Fibroblast of skin of left biceps (primary cell): ENCODE measurements at places on chromosomes 1 and 21.

GRCh38 chr1:116472431-116472961 is 98.3 kb downstream of the CD58 start:
- DNase-seq: no peak

- no peak for DNase-seq
These were observed 2.6 kb downstream of the CLCC1 start for GRCh38 chr1:108960719-108961118.

GRCh38 chr1:70840260-70840953 is 207.2 kb downstream of the PTGER3 start:
- no peak for DNase-seq

DNA sequence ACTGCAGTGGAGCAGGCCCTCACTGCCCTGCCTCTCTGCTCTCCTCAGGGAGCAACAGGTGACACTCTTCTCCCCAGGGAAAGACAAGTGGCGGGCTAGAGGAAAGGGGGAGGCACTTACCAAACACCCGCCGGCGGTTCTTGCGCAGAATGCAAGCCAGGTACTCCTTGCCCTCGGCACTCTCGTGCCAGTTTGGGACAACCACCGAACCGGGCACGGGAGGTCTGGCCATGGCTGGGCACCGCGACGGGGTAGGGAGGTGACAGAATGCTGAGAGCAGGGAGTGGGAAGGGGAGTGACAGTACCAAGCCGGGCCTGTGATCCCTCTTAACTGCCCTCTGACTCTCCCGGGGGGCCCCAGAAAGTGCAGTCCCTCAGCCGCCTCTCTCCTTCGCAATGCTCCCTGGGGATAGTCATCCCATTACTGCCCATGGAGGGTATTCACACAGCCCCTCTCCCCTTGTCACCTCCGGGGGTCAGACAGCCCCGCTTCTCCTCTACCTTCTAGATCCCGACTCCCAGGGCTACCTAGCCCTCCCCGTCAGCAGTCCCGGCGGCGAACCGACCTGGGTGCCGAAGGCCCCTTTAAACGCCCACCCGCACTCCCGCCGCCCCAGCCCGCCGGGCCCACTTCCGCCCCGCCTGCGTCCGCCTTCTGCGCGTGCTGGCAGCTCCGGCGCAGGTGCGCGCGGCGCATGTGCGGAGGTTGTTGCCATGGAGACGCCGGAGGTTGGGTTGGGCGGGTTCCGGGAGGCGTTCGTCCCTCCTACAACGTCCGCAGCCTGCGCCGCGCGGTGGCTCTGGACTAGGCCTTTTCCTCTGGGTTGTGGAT is at the start of gene CPLANE2:
CPLANE2 (minus strand) TSS at position 673 of the 832 bp plus-strand sequence; CDS start at position 232, 441 bp downstream.
- peak; percentile 70 for DNase-seq

DNA sequence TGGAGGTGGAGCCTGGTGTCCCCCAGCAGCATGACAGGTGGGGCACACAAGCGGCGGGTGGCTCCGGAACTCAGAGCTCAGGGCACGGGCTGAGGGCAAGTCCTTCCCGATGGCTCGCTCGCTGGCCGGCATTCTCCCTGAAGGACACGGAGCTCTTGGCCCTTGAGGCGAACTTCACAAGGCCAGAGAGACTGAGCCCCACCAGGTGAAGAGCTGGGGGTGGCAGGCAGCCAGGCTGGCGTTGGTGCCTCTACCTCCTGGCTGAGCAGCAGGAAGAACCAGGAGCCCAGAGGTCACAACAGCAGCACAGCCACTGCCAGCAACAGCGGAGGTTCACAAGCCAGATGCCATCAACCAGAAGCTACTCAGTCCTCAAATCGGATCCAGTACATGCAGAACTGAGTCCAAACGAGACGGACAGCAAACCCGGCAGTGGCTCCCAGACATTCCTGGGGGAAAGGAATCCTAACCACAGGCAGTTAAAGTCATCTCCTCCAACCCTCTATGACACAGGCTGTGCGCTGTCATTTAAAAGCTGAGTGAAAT is 54.1 kb downstream of the NPHP4 start:
- DNase-seq: peak; percentile 56

GRCh38 chr1:86750530-86750929 is 46.2 kb downstream of the SH3GLB1 start:
- no peak for DNase-seq

- DNase-seq: no peak
These were observed 11.1 kb upstream of the RASSF5 start for GRCh38 chr1:206496131-206496793.

GRCh38 chr1:61368876-61369275 is 286.5 kb downstream of the NFIA start:
- DNase-seq: no peak

- no peak for DNase-seq
These were observed 56.8 kb downstream of the ECE1 start for GRCh38 chr1:21233490-21233889.

GRCh38 chr1:209871006-209871405 is 43.2 kb downstream of the UTP25 start:
- DNase-seq: no peak

DNA sequence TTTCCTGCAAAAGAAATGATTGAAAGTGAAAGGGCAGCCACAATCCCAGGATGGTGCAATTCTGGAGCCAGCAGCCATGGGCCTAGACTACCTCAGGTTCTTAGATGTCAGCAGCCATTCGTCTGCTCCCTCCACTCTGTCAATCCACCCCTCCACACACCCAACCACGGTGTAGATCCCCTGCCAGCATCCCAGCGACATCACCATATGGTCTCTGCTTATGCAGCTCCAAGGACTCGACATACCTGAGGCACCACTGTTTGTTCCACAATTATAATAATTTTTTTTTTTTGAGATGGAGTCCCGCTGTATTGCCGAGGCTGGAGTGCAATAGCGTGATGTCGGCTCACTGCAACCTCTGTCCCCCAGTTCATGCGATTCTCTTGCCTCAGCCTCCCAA is 6.5 kb downstream of the SYNC start:
- no peak for DNase-seq

- no peak for DNase-seq
These were observed 5.9 kb downstream of the ZNF644 start for GRCh38 chr1:91015794-91016550.

- no peak for DNase-seq
These were observed 42.2 kb downstream of the NTNG1 start for GRCh38 chr1:107183011-107183410.

DNA sequence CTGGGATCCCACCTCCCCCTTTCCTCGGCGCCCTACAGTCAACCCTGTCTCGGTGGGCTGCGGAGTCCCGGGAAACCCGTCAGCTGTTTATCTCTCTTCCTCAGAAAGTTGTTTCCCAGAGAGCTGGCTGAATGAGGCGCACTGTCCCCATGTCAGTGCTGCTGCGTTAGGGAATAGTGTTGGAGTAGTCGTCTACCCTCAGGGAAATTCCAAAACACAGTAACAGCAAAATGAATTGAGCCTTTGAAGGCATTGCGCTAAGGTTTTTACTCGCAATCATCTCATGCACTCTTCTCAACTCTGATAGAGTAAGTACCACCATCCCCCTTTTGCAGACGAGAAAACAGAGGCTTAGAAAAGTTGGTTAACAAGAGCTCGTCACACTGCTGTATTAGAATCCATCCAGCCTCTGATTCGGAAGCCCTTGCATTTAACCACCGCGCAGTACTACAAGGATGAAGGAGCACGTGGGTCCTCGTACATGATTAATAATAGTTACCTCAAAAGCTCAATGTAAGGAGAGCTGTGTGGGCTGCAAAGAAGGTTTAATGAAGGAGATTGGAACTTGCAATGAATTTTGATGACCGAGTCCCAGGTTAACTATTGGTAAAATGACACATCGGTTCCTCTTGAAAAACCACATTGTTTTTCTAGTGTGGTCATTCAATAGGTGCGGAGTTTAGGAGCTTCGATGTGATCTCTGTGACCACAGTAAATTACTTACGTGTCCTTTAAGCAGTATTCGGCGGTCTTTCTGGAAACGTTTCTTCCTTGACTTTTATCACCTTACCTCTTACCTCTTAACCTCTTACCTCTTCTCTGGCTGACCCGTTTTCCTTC is 788 bp upstream of the EDEM3 start:
- no peak for DNase-seq

DNA sequence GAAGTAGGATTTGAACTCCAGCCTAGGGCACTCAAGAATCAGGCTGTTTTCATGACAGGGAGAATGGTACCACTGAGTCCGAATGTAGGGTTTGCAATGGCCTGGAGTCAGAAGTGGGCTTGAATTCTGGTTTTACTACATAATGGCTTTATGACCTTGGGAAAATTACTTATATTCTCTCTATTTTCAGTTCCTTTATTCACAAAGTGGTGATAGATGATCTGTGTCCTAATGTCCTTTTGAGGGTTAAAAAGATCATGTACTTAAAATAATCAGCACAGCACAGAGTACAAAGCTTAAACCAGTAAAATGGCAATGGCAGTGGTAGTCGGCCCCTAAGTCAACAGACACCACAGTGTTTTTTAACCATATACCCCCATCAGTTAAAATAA is 63.7 kb upstream of the HOOK1 start:
- DNase-seq: no peak

GRCh38 chr1:246597340-246597739 is 31.1 kb downstream of the CNST start:
- DNase-seq: no peak
